ENCODE measurements at places on chromosomes 5 and 9. TPM values are rescaled to one million over a fixed set of nuclear protein-coding genes. Genes with fewer than 3 reads are reported as not detected.

- DNase-seq: no peak
These were observed 47.7 kb upstream of the GLRX start for GRCh38 chr5:95870105-95870672.

GRCh38 chr5:34625246-34625645 is 30.9 kb upstream of the RAI14 start:
- DNase-seq: no peak

- DNase-seq: no peak
These were observed 317.6 kb downstream of the IRX1 start for GRCh38 chr5:3913279-3913678.

DNA sequence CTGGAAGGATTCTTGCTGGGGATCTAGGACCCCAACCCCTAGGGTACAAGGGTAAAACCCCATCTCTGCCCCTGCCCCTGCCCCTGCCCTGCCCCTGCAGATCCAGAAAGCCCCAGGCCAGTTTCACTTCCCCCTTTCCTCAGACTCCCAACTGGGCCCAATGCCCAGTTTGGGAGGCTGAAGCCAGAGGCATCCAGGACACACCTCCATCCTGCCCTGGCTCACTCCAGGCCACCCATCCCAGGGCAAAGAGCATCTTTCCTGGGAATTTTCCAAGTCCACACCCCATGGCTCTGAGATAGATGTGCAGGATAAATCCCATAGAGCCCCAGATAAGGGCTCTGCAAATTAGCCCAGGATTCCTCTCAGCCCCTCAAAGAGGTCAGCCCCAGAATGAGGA is 17.4 kb downstream of the CNTFR start:
- DNase-seq: peak; percentile 83

GRCh38 chr5:67960939-67961338 is 254.6 kb upstream of the PIK3R1 start:
- no peak for DNase-seq

Gene ZDHHC11
- 19.1 TPM for total RNA-seq

Gene ACSL6
- total RNA-seq: 3.7 TPM

Gene SCGB3A2
- not detected for total RNA-seq

Gene MTX3
- total RNA-seq: 5.2 TPM

Gene MSANTD3
- 7.1 TPM for total RNA-seq
